ENCODE measurements at places on chromosomes 7 and 10. TPM values are rescaled to one million over a fixed set of nuclear protein-coding genes. Genes with fewer than 3 reads are reported as not detected.
A peak's percentile ranks its signal among the peaks of the same experiment; 100 is the strongest.

EXOSC1 gene
- total RNA-seq: 18.6 TPM

DNA sequence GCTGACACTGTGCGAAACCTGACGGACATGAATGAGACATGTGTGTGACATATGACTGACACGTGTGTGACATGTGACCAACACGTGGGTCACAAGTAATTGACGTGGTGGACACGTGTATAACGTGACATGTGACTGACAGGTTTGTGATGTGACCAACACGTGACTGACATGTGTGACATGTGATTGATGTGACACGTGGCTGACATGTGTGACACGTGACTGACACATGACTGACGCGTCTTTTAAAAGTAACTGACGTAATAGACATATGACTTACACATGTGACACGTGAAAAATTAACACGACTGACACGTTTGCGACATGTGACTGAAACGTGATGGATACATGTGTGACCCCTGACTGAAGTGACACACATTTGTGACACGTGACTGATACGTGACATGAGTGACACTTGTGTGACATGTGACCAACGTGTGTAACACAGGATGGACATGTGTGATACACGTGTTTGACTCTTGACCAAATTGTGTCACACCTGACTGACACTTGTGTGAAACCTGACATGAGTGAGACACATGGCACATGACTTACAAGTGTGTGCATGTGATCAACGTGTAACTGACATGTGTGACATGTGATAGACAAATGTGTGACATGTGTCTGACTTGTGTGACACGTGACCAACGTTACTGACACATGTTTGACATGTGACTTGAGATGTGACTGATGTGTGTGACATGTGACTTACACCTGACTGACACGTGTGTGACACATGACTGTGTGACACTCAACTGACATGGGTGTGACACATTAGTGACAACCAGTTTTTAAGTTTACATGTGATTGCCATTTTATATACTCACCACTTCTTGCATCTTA is 56.9 kb downstream of the ZNF92 start:
- no peak for DNase-seq

DNA sequence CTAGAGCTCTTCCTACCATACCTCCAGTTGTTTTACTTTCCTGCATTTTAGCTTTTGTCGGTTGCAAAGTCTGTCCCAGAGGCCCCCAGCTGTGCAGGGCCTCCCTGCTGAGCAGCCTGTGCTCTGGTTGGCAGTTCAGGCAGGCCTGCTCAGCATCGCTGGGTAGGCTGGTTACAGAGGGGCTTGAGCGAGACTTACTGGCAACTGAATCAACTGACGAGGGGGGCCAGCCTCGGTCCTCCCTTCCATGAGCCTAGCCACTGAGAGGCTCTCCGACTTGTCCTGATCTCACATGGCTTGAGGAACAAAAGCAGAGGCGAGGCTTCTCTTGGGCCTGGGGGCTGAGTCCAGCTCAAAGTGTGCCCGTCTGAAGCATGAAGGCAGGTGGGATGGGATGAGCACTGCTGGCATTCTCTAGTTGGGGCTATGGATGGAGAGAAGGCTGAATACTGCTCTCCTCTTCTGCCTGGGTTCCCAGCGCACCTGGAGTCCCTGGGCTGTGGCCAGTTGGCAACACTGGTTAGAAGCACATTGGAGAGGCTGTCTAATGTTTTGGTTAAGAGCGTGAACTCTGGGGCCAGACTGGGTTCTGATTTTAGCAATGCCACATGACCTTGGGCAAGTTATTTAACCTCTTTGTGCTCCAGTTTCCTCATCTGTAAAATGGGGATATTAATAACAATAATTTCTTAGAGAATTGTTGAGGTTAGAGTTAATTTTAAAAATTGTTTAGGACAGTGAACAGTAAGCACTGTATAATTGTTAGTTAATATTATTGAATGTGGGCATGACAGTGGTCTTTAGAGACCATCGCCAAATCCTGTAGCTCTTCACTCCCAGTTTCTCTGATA is 6.9 kb upstream of the SFRP5 start:
- DNase-seq: no peak

- DNase-seq: peak; percentile 51
These were observed 8.6 kb upstream of the WBP1L start for GRCh38 chr10:102735065-102735562.

- no peak for DNase-seq
These were observed 148.2 kb upstream of the FERD3L start for GRCh38 chr7:19293431-19293830.

GRCh38 chr7:33757563-33758165 is 147.7 kb upstream of the BMPER start:
- no peak for DNase-seq

Data from left cardiac atrium (tissue), 4 donors.